ENCODE measurements at places on chromosomes 4 and X.

DNA sequence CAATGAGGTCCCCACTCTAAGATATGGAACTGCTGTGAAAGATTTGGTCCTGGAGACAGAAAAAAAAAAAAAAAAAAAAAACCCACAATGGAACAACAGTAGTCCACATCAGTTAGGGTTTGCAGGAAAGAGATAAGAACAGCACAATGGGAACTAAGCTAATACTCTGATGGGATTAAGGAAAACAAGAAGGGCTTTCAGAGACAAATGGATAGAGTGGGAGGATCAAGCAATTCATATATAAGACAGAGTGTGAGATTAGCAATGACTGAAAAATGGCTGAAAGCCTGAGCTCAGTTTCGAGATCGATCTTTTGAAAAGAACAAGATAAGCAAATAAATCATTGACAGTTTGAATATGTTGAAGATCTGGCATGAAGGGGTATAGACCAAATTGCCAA, 188.4 kb upstream of the TRPC5 start:
- DNase-seq, result no peak

- no peak for DNase-seq
Observed at GRCh38 chrX:14546190-14546589, 16.9 kb downstream of the GLRA2 start.

GRCh38 chr4:145859426-145859825, 79.2 kb downstream of the ZNF827 start:
- DNase-seq, result no peak

DNA sequence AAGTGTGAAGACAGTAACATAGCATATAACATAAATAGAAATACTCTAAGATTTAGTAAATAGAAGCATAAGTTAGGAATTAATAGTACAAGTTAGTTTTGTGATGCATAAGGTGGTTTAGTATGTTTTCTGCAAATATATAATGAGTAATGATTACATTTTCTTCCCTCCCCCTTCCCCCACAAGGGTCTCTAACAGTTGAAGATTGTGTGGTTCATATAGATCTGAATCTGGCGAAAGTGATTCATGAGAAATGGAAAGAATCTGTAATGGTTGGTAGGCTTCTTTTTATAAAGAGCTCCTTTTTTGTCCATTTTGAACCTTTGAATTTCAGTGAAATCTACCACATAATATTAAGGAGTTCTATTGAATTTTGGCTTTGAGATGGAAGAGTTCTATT, 66.3 kb downstream of the N4BP2 start:
- no peak for DNase-seq

GRCh38 chr4:59553721-59554091, 1646.4 kb upstream of the ADGRL3 start:
- peak; percentile 68 for DNase-seq

DNA sequence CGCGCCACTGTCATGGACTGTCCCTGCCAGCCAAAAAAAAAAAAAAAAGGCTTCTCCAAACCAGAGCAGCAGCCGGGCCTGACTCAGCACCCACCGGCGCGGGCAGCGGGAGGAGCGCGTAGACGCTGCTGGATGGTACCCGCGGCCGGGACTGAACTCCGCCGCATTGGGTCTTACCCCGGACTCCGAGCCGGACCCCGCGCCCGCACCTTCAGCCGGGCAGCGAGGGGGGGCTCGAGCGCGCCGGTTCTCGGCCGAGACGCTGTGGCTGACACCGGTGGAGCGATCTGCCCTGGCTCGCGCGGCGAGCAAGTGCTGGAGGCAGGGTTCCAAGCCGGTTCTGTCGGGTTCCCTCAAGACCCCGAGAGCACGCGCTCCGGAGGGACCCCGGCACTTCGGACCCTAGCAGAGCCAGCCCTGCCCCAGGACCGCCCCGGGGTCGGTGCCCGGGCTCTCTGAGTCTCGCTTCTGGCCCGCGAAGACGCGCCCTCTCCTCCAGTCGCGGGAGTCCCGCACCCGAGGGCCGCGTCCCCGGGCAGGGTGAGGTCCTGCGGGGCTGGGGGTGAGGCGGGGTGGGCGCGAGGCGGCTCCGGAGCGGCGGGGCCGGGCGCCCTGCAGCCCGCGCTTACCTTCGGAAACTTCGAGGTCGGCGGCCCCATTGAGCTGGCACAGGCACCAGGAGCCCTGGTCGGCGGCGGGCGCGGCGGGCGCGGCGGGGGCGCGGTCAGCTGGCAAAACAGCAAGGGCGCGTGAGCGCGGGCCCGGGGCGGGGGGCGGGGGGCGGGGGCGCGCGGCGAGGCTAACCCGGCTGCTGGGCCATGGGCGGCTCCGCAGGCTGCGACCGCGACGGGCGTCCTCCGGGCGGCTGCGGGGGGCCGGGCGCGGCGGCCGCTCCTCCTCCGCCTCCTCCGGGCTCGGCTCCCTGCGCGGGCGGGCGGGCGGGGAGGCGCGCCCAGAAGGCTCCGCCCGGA, 11.8 kb upstream of the MAN2B2 start:
- peak; percentile 37 for DNase-seq
